ENCODE measurements at places on chromosomes 1 and 21.
A peak's percentile ranks its signal among the peaks of the same experiment; 100 is the strongest.

GRCh38 chr1:154856049-154856448 lies 14.0 kb downstream of the KCNN3 start:
- DNase-seq, result no peak

- no peak for DNase-seq
Observed at GRCh38 chr1:223763881-223764280, 51.5 kb downstream of the CAPN2 start.

- DNase-seq, result no peak
Observed at GRCh38 chr1:25050165-25050564, 120.1 kb upstream of the RUNX3 start.

DNA sequence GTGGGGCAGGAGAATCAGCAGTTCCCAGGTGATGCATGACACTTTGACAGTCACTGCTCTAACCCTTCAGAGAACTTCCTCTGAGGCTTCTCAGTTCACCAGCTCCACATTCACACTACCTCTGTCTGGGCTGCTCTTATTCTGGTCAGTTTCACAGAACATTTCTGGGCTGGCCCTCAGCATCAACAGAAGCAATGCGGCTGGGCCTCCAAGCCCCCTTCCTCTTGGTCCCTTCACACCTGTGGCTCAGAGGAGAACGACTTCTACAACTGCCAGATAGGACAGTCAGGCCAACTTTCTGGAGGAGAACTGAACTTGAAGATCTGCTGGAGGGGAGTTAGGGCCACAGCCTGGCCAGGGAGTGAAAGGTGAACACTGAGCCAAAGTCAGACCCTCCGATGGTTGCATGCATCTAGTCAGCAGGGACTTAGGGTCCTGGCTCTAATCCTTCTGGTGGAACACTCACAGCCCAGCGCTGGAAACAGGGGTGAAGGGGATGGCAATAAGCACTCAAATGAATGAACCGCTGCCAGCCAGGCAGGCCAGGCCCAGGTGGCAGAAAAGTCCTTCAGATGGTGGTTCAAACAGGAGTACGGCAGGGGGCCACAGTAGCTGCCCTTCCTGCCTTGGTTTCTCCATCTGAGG lies 274.1 kb downstream of the FOXD2 start:
- no peak for DNase-seq

DNA sequence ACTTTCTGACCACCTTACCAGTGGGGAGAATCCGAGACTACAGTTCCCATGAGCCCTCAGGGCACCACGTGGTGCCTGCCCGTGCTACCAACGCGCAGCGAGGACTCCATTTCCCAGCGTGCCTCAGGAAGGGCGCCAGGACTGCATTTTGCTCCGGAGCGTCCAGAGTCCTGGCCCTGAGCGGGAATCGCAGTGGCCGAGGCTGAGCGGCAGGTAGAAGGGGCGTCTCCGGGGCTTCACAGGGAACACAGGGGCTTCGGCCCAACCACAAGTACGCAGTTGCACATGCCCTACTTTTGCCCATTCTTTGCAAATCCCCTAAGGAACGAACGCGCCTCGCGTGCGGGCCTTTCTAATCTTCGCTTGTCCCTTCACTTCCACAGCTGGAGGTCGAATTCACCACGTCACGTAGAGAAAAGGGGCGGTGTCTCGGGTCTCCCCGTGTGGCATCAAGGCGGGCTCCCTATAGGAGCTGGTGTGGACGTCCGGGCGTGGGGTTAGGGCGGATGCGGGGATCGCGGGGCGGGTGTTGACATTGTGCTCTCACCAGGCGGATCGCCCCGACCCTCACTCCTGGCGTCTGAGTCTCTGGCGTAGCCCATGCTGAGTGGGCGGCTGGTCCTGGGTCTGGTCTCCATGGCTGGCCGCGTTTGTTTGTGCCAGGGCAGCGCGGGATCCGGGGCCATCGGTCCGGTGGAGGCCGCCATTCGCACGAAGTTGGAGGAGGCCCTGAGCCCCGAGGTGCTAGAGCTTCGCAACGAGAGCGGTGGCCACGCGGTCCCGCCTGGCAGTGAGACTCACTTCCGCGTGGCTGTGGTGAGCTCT lies at the start of gene BOLA1:
TSS of gene BOLA1 (plus strand) at position 109 of the 825 bp plus-strand sequence. CDS start at position 601, 492 bp downstream.
- DNase-seq, result peak; percentile 61

- DNase-seq, result no peak
Observed at GRCh38 chr1:27402349-27402754, 9.9 kb downstream of the GPR3 start.

DNA sequence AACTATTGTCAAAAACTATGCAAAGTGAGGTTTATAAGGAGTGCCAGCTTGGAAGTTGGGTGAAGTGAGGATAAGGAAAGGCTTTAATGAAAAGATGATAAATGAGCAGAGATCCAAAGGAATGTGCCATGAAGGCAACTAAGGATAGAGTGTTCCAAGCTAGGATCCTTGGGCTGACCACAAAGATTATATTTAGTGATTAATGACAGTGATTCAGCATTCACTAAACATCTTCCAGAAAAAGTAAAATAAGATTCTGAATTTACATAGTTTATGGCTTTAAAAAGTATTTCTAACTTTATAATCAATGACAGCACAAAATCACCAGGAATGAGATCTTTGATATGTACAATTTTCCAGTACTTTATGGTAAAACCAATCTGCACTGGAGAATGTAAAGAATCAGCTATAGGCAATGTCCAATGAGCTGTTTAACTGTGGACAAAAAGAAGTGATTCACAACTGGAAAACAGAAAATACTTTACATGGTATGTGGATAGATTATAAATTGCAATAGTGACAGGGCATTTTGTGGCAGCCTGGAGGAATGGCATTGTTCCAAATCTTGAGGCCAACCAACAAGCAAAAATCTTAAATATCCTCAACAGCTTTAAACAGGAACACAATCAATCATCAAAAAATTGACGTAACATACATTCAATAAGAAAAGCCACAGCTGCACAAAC lies 91.2 kb upstream of the KCTD3 start:
- no peak for DNase-seq

- DNase-seq, result peak; percentile 21
Observed at GRCh38 chr1:151720974-151721787, at the start of gene RIIAD1. Gene RIIAD1 (plus strand): TSS chr1:151721522. CDS start chr1:151721537, 15 bp downstream.
